ENCODE measurements at places on chromosomes 7 and 10.

GRCh38 chr7:111593343-111593742 is 31.1 kb upstream of the IMMP2L start:
- no peak for DNase-seq

DNA sequence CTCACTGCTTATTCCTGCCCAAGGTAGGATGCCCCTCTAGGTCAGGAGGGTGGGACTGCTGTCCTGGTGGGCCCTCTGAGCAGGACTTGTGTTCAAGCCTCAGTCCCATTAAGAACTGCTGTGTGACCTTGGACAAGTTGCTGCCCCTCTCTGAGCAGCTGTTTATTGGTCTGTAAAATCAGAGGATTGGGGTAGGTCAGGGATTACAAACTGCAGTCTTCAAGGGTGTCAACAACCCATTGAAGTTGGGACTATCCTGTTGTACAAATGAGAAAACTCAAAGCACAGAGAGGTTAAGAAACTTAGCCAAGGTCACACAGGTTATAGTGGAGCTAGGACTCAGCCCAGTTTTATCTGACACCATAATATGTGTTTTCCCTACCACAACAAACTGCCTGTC is 55.3 kb downstream of the ZMIZ1 start:
- DNase-seq: no peak

DNA sequence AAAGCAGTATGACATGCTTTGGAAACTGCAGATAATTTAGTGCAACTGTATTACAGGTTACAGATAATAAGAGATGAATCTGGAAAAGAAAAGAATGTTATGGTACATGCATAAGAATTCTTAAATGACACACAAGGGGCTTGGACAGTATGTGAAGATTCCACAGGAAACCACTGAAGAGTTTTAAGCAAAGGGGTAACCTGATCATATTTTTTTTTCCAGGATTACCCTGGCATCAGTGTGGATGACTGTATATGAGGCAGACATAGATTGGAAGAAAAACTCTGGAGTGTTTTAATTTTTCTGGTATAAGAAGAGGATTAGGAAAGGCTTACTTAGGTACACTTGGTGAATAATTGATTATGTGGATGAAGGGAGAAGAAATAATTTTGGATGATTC is 8.1 kb downstream of the TFPI2 start:
- DNase-seq: no peak

GRCh38 chr7:13420726-13421125 is 568.7 kb downstream of the ETV1 start:
- no peak for DNase-seq

GRCh38 chr10:14562218-14563075 is 212.2 kb downstream of the FAM107B start:
- DNase-seq: no peak

Measured in NCI-H2171 treated with DMSO at 0.1 percent for 48 hours (cell line).